ENCODE measurements at places on chromosomes 6 and 20.

- no peak for DNase-seq
Observed at GRCh38 chr6:14620522-14620921, 502.9 kb downstream of the CD83 start.

GRCh38 chr6:10633216-10633615 lies 61.2 kb downstream of the C6orf52 start:
- no peak for DNase-seq

GRCh38 chr6:84639396-84639795 lies 125.0 kb downstream of the TBX18 start:
- DNase-seq, result no peak

- DNase-seq, result no peak
Observed at GRCh38 chr6:95636552-95637431, 59.5 kb downstream of the MANEA start.

GRCh38 chr20:57624124-57624523 lies 3.9 kb upstream of the ZBP1 start:
- no peak for DNase-seq

DNA sequence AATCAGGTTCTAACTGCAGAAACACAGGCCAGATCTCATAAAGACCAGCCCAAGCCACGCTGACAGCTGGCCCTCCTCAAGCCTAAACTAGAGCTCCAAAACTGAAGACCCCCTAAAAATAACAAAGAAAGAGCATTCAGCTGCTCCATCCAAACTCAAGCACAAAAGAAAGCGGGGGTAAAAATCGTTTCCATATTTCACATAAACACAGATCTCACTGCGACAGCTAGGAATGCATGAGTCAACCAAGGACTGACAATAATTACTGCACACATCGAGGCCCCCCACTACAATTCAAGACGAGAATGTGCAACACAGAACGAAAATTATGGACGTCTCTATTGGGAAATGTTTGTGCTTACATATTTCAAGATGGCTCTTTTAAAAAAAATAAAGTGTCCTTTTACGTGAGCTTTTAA lies 31.1 kb downstream of the CNKSR3 start:
- no peak for DNase-seq

GRCh38 chr6:14211562-14211942 lies 94.0 kb downstream of the CD83 start:
- no peak for DNase-seq

DNA sequence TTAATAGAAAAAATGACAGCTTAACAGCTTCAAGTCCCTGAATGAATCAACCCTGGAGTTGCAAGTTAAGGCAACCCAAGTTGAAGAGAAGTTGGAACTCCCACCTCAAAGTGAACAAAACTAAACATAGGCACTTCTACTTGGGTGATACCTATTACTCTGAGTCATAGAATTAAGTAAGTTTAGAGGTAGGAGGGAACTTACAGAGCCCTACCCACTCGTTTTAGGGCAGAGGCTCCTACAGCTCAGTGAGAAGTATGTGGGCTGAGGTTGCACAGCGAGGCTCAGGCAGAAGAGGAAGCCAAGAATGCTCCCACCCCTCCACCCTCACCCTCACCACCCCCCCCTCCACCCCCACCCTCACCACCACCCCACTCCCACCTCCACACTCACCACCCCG lies 42.2 kb downstream of the NFATC2 start:
- no peak for DNase-seq

DNA sequence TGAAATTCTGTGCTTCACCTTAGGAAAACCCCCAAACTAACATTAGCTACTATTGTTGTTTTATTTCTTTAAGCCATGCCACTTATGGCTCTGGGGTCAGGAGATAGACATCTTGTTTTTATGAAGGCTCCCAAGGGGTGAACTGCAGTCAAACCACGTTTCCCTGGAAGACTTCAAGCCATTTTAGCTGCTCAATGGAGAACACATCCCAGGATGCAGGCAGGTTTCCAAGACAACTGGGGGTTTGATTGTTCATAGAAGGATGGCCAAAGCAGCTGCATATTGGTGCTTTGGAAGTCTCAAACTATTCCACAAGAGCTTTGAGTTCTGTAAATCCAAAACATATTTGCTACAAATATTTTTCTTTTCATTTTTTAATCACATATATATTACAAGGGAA lies 818.0 kb downstream of the MAFB start:
- DNase-seq, result peak; percentile 1
